Activated B cell treated with CpG ODN at 0.5 μM for 24 hours (primary cell): ENCODE measurements at places on chromosomes 11 and 22. TPM values are rescaled to one million over a fixed set of nuclear protein-coding genes. Genes with fewer than 3 reads are reported as not detected.

Gene SFI1
- 110 and 126 TPM in 2 replicates for total RNA-seq

Gene MMP13
- not detected in 2 replicates for total RNA-seq

Gene MACROD1
- total RNA-seq = 4.5 and 5.5 TPM in 2 replicates

Gene GRIA4
- not detected in 2 replicates for total RNA-seq

Gene GAS2
- 2.6 and 3.5 TPM in 2 replicates for total RNA-seq

DNA sequence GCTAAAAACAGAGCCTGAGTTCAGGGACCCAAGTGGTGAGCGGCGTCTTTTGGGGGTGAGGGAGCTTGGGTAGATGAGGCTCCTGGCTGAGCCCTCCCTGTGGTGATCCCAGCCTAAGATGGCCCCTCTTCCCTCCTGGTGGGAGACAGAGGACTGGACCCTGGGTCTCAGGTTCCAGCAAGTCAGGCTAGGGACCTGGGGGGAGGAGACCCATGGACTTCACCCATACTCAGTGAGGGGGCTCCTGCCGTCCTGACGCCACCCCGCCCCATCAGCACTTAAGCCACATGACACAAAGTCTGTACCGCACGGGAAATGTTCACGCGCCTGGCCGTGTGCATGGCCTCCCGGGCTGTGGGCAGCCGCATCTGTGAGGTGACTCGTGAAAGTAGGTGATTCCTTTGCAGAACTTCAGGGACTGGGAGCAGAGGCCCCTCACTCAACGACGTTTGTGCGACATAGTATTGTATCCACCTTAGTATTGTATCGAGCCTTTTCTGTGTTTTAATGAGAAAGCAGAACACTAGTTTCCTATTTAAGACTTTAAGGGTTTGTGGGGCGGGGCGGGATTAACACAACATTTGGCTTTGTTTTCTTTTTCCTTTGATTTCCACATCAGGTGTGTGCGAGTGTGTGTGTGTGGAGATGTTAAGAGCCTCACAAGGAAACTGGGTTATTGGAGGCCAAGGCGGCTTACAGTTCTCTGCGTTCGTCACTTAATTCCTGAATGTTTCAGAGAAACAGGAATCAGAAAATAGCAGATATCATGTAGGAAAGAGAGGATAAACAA, 18.4 kb upstream of the TMEM191C start:
- H3K4me3 ChIP-seq = no peak overlapping the region
- no peaks in the 10 kb centered on the region for H3K4me1 ChIP-seq
- no peaks in the 10 kb centered on the region for H3K27me3 ChIP-seq
- H3K27ac ChIP-seq = no peak overlapping the region
- peaks cover 29% of the 10 kb centered on the region for H3K36me3 ChIP-seq

DNA sequence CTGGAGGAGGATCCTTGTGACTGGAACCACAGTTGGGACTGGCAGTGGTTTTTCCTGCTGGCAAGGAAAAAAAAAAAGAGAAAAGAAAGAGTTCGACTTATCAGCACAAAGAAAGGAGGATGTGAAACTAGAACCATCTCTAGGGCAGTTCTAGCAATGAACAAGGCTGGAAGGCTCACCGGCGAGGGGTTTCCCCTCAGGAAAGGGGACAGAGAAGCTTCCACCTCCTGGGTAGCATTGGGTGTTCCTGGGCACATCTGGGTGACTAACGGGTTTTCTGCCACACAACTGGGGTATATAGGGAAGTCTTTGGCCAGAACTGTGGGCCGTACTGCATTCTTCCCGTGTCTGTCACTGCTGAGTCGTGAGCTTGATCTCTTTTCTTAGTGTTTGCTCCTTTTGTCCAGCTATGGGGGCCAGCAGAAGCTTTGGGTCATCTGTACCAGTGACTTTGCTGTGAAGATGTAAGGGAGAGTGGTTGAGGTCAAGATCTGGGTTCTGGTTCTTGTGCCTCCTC, 109.4 kb upstream of the OR4B1 start:
- peak overlapping the region; percentile 88 for H3K27ac ChIP-seq
- DNase-seq = peak; percentile 63
- no peaks in the 10 kb centered on the region for H3K27me3 ChIP-seq

- H3K4me3 ChIP-seq = no peak overlapping the region
- no peaks in the 10 kb centered on the region for H3K36me3 ChIP-seq
- no peaks in the 10 kb centered on the region for H3K27me3 ChIP-seq
- DNase-seq = no peak
- H3K27ac ChIP-seq = no peak overlapping the region
- H3K4me1 ChIP-seq = peaks cover 17% of the 10 kb centered on the region
Measured at GRCh38 chr11:109865548-109866186, 227.5 kb upstream of the ZC3H12C start.

DNA sequence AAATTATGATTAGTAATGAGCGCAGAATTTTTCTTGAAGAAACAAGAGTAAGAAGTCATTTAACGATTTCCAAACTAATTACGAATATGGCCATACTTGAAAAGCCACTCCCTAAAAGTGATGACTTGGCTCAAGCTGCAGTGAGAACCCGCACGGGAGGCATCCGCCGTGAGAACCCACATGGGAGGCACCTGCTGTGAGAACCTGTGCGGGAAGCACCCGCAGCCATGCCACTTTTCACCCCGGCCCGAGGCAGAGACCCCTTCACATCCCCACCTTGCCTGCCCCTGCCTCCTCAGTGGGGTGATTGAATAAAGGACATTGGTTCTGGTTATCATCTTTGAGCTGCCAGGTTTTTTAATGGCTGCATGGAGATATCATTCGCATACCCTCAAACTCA, 89.7 kb downstream of the BRD1 start:
- H3K4me1 ChIP-seq = no peaks in the 10 kb centered on the region
- no peak overlapping the region for H3K4me3 ChIP-seq
- H3K36me3 ChIP-seq = no peaks in the 10 kb centered on the region
- no peak for DNase-seq

DNA sequence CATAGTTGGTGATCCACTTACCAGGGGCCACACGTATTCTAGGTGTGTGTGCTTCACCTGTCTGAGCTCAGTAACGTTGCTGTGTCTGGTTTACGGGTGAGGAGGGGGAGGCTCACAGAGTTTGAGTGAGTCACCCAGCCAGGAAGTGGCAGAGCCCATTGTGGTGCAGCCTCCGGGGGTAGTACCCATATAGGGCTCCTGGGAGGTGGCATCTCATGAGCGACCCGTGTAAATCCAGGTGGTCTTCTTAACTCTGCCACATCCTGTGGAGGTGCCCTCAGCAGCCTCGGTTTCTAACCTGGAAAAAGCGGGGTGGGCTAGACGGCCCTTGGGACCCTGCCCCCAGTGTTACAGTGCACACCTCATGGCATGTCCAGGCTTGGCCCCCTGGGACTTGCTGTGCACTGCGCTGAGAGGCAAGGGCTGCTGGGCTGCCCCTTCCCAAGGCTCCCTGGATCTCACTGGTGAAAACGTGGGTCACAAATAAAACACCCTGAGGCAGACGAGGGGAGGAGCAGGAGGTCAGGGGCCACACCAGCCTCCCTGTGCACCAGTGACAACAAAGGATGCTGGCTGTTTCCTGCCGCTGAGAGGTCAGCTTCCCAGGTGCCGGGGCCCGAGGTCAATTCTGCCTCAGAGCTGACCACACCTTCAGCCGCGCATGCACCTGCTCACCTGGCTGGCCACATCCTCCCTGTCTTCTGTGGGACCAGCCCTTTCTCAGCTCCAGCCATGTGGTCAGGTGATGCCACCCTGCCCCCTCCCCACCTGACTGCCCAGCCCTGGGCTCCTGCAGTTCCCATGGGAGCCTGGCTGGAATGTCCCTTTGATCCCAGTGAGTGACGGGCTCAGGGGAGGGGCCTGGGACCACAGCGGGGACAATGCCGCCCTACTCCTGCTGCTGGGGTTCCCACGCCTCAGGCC, 305.1 kb downstream of the CTTN start:
- H3K4me3 ChIP-seq = no peak overlapping the region
- H3K36me3 ChIP-seq = no peaks in the 10 kb centered on the region
- DNase-seq = no peak
- H3K27ac ChIP-seq = no peak overlapping the region

- H3K4me1 ChIP-seq = peaks cover 12% of the 10 kb centered on the region
- H3K27ac ChIP-seq = no peak overlapping the region
- H3K27me3 ChIP-seq = peaks cover 38% of the 10 kb centered on the region
- H3K4me3 ChIP-seq = peak overlapping the region; percentile 58
- DNase-seq = no peak
Measured at GRCh38 chr22:50675553-50676179, 3.0 kb downstream of the SHANK3 start.

GRCh38 chr22:45823336-45823735, 151.7 kb downstream of the ATXN10 start:
- H3K27me3 ChIP-seq = no peaks in the 10 kb centered on the region
- H3K36me3 ChIP-seq = peaks cover 40% of the 10 kb centered on the region
- no peak overlapping the region for H3K4me3 ChIP-seq

DNA sequence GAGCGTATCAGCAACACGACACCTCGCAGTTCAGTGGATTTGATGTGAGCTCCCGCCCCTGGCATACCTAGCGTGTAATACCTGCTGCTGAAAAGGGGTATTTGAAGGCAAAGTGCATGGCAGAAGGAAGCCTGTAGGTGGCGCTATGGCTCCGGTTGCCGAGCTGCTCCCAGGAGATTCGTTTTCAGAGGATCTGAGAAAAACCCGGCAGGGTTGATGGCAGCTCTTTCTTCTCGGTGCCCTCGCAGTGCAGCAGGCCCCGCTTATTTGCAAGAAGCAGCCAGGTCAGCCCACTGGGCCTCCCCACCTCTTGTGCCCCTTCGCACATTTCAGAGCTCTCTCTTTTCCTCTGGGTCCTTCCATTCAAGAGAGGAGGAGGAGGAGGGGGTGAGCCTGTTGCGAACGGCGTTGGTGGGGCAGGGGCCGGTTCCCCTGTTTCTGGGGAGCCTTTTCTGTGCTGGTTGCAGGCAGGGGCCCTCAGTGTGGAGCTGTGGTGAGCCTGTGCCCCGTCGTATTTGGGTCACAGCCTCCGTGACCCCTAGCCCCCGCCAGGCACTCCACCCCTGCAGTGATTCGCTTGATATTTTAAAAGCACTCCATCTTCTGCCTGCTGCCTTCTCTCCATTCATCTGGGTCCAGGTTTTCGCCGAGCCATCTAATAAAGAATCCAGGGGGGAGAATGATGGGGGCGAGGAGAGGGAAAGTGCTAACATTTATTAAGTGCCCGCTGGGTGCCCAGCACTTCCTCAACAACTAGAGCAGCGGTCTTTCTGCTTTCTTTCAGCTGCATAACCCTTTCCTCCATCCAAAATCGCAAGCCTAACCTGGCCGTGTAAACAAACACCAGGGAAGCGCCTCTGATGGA, 85.3 kb upstream of the SYT13 start:
- H3K4me3 ChIP-seq = peak overlapping the region; percentile 16
- H3K27me3 ChIP-seq = peaks cover 53% of the 10 kb centered on the region
- no peak overlapping the region for H3K27ac ChIP-seq
- H3K36me3 ChIP-seq = no peaks in the 10 kb centered on the region
- DNase-seq = peak; percentile 47

DNA sequence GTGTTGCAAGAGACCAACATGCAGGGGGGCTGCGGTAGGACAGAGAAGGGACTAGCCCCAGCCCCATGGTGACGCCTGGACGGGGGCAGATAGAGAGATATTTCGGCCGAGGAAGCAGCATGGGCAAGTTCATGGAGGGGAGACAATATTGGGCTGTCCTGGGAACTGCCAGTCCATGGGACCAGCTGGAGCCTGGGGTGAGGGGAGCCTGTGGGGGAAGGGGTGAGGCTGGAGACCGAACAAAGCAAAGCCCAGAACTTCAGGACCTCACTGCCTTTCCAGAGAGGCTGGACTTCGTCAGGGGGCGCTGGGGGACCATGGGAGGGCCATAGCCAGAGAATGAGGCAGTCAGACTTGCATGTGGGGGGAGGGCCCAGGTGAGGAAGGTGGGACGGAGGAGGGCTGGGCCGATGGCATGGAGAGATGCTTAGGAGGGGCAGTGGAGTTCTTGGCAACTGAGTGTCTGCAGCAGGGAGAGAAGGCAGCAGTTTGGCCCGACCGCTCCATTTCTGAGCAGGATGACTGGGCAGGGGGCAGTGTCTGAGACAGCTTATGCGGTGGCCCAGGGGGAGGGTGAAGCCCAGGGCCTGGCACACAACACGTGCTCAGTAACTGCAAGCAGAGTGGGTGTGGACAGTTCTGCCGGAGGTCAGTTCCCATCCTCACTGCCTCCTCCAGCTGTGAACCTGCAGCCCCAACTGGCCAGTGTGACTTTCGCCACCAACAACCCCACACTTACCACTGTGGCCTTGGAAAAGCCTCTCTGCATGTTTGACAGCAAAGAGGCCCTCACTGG, 712 bp downstream of the UPK3A start:
- no peaks in the 10 kb centered on the region for H3K27me3 ChIP-seq
- peaks cover 50% of the 10 kb centered on the region for H3K4me1 ChIP-seq
- H3K4me3 ChIP-seq = peak overlapping the region; percentile 54
- H3K27ac ChIP-seq = peak overlapping the region; percentile 61

DNA sequence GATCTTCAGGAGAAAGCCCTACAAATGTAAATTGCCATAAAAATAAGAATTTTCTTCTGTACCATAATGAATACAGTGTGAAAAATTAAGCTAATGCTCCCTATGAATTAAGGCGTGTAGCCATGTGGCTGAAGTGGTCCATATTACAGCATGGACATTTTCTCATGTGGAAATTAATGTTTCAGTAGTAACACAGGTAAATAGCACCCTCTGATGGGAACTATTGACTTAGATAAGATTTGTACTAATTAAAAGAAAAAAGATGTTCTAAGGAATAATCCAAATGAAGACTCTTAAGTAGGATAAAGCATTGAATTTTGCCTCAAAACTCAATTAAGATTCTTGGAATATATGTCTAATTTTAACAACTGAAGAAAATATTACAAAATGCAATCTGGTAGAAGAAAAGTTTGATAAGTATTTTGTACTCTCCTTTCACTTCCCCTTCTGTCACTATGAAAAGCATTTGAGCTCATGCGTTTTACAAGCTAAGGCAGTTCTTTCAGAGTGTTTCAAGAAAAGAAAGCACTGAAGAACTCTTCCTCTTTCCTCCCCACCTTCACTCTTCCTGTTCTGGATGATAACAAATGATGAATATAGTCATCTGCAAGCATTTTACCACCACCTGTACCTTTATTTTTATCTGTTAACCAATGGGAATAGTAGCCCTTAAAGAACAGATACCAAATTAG, 9.9 kb upstream of the OR8D2 start:
- H3K27me3 ChIP-seq = no peaks in the 10 kb centered on the region
- peaks cover 49% of the 10 kb centered on the region for H3K4me1 ChIP-seq
- H3K36me3 ChIP-seq = no peaks in the 10 kb centered on the region
- peak overlapping the region; percentile 19 for H3K4me3 ChIP-seq
- peak overlapping the region; percentile 55 for H3K27ac ChIP-seq

GRCh38 chr11:2983908-2984307, 8.2 kb downstream of the NAP1L4 start:
- H3K4me1 ChIP-seq = peaks cover 52% of the 10 kb centered on the region
- H3K27ac ChIP-seq = no peak overlapping the region
- peaks cover 29% of the 10 kb centered on the region for H3K36me3 ChIP-seq
- no peaks in the 10 kb centered on the region for H3K27me3 ChIP-seq
- DNase-seq = no peak

GRCh38 chr11:122769126-122769780, 69.0 kb upstream of the CRTAM start:
- H3K4me1 ChIP-seq = no peaks in the 10 kb centered on the region
- H3K36me3 ChIP-seq = no peaks in the 10 kb centered on the region
- no peak overlapping the region for H3K27ac ChIP-seq

- DNase-seq = no peak
- H3K27me3 ChIP-seq = no peaks in the 10 kb centered on the region
- no peaks in the 10 kb centered on the region for H3K4me1 ChIP-seq
- H3K36me3 ChIP-seq = no peaks in the 10 kb centered on the region
Measured at GRCh38 chr11:16807306-16807705, 68.9 kb downstream of the C11orf58 start.

- no peaks in the 10 kb centered on the region for H3K36me3 ChIP-seq
- no peak overlapping the region for H3K27ac ChIP-seq
- no peak for DNase-seq
- H3K4me3 ChIP-seq = no peak overlapping the region
Measured at GRCh38 chr11:120216426-120217102, 5.7 kb downstream of the OAF start.

- no peak for DNase-seq
- no peak overlapping the region for H3K4me3 ChIP-seq
- H3K36me3 ChIP-seq = peaks cover 48% of the 10 kb centered on the region
- H3K27me3 ChIP-seq = no peaks in the 10 kb centered on the region
Measured at GRCh38 chr11:116774661-116775060, 1.9 kb upstream of the BUD13 start.
